ENCODE measurements at places on chromosomes 2 and 18.

DNA sequence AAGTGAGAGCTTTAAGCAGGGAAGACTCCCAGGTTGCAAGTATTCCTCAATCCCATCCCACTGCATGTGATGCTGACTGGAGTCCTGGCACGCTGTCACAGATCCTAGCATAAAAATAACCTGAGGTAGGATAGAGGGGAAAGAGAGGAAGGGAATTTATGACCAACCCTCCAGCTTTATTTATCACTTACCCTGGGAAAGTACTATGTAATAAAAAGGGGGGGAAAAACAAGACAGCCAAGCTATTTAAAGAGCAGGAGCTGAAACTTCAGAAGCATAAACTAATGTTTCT lies 122.2 kb downstream of the SLC8A1 start:
- DNase-seq, result no peak

DNA sequence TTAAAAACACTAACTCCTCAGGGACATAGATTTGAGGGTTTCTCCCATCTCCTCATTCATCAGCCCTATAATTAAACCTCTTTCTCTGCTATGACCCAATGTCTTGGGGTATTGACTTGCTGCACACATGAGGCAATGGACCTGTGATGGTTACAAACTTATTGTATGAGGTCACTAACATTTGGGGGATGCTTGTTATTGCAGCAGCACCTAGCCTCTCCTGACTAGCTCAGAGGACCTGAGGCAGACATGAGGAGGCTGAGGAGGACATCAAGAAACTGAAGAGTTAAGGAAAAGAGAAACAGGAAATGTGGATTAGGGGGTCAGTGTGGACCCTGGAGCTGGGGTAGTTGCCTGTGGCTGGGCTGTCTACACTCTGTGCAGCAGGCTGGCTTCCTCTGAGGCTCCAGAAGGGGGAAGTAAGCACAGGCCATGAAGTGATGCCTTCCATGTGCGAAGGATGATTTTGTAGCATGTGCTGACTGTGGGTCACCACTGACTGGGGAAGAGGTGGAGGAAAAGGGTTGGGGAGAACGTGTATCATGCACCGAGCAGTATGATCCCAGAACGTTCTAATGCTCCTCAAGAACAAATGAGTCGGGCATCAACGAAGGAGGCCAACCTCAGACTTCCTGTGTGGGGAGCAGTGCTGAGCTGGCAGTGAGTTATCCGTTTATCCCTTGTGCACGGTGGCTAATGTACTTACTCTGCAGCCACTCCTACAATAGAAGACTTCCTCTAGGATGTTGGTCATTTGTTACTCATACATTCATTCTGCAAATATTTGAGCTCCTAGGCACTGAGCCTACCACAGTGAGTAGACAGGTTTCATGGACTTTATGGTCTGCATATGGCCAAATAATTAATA lies 42.1 kb upstream of the RFX8 start:
- DNase-seq, result no peak

GRCh38 chr18:55577812-55578539 lies 10.0 kb downstream of the TCF4 start:
- DNase-seq, result no peak

GRCh38 chr18:3062798-3063680 lies 50.1 kb upstream of the LPIN2 start:
- peak; percentile 53 for DNase-seq

DNA sequence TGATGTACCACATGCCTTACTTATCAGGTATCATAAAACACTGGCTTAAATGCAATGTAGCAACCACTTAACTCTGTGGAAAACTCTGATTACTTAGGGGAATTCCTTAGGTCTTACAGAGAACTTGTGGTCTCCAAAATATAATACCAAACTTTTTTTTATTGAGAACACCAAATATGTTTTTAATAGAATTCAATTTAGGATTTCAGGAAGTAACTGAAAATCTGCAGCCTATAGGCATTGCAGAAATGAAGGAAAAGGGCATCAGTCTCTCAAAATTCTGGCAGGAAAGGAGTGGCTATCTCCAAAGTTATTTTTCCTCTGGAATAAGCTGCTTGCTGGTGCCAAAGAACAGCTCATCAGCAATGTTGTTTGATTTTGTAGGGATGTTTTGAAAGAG lies 105.3 kb upstream of the UGP2 start:
- DNase-seq, result no peak

DNA sequence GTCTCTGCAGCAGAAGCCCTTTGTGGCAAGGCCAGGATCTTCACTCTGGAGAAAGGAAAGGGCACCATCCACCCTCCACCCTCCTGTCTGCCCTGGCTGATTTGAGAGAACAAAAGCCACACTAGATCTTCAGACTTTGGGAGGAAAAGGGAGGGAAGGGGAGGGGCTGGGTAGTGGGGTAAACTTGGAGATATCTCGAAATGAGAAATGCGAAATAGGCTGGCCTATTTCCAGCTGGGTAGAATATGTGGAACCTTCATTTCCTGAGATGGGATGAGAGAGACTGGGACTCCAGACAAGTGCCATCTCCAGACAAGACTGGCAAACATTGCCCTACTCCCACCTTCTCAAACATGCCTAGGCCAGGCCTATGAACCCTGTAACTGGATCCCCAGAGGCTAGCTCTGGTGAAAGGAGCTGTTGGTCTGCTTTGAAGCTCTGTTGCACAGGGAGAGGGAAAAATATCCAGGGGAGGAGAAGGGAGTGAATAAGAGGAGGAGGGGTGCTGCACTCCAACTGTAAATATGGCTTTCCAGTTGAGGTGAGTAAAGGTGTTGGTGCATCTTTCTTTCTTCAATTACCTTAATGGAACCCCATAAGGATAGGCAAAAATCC lies 1.7 kb downstream of the HOXD12 start:
- no peak for DNase-seq

DNA sequence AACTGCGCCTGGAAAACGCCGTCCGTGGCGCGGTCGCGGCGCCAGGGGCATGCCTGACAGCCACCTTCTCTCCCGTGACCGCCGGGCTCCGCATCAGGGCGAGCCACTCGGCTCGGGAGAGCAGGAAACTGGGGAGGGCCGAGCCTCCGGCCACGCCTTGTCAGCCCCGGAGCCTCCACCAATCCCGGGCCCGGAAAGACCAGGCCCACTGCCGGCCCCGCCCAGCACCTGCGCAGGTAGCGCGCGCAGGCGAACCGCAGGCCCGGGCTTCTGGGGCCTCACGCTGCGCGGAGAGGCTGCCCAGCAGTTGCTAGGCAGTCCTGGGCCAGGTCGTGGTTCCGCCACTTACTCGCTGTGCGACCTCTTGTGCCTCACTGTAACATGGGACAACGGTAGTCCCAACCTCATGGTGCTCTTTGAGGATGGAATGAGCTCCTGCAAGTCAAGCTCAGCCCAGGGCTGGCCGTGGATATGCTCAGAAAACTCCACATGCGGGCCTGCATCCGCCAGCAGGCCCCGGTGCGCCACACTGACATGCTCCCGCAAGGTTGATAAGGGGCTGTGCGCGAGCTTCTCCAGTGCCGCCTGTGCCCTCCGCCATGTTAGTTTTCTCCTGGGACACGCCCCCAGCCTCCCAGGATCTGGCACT lies 97.1 kb downstream of the INHBB start:
- DNase-seq, result peak; percentile 93

DNA sequence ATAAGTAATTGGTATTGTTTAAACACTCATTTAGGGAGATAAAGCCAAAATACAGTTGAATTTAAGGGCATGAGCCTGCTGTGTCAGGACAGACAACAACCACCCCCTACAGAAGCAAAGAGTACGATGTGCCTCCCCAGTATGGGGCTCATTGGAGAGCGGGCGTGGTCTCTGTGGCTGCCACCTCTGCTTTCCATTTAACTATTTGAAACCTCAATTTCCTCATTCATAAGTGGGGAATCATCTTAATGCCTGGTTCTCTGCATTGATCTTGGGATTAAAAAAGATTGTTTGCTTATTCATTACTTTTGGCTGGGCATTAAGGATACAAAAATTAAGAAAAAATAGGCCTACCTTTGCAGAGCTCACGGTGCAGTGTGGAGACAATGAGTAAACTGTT lies 21.4 kb downstream of the KCNS3 start:
- no peak for DNase-seq

DNA sequence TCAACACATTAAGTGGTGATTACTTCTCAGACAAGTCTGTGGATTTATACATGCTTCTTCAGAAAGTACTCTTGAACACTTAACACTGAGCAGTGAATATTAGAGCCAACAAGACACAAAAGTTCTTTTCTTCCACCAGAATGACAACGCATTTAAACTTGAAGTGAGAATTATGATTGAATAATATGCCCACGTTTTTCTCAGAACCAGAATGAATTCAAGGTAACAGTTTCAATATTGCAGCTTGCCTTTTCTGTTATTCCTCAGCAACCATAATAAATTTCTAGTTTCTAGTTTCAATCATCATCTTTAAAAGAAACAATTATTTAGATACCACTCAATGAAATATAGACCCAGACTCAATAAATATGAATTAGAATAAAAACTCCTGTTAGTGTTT lies 547.0 kb downstream of the NUP35 start:
- DNase-seq, result no peak

DNA sequence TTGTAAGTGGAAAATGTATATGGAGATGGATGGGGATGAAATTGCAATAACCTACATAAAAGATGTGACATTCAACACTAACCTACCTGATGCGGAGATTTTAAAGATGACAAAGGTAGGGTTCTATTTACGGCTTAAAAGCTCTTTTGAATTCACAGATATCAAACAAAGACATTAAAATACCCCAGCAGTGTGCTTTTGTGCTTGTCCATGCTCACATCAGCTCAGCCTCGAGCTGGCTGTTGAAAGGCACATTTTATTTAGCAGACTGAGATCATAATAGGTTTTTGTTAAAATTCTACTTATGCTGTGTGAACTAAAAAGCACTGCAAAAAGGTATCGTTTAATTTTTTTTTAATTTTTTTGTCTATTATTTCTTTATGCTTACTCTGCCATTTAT lies 96.0 kb upstream of the CDCA7 start:
- no peak for DNase-seq

GRCh38 chr18:5967666-5968065 lies 72.3 kb upstream of the TMEM200C start:
- no peak for DNase-seq

- peak; percentile 5 for DNase-seq
These were observed 98.8 kb downstream of the KLF7 start for GRCh38 chr2:207066791-207067460.

DNA sequence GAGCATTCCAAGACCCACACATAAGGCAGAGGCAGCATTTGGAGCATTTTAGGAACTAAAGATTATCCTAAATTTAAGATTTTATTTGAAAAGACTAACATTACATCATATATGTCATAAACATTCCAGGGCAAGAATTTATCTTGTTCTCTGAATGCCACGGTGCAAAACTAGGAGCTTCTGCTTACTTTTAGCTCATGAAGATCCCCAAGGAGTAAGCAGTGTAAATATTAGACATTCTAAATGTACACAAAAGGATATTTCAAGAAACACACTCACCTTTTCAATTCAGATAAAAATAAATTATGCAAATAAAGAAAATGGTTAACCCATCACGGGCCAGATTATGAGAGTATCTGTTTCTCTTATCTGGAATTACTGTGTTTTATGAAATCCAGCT lies 101.7 kb upstream of the ETAA1 start:
- DNase-seq, result no peak

DNA sequence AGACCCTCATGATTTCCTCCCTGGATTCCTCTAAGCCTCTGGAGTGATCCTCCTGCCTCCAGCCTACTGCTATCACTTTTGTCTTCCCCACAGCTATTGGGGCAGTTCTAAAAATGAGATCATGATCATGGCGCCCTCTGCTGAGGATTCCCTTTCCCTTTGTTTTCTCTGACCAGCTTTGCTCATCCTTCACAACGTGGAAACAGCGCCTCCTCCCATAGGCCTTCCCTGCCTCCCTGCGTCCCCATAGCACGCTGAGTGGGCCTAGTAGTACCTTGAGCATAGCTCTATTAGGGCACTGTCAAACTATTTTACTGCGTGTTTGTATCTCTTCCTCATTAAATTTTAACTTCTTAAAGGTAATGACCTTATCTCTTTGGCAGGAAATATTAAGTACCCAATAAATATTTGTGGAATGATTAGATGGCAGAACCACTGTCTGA lies 207.0 kb upstream of the FANCL start:
- peak; percentile 93 for DNase-seq

DNA sequence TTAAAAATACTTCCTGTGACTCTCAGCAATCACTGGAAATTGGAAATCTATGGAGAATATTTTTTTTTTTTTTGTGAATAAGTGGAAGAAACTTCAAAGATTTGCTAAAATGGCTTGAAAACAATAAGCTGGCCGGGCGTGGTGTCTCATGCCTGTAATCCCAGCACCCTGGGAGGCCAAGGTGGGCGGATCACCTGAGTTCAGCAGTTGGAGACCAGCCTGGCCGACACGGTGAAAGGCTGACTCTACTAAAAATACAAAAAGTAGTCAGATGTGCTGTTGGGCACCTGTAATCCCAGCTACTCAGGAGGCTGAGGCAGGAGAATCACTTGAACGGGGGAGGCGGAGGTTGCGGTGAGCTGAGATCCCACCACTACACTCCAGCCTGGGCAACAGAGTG lies 155.5 kb upstream of the CAVIN2 start:
- peak; percentile 12 for DNase-seq

GRCh38 chr2:31235504-31235902 lies 1.6 kb downstream of the EHD3 start:
- peak; percentile 15 for DNase-seq

- no peak for DNase-seq
These were observed 97.3 kb upstream of the GCFC2 start for GRCh38 chr2:75807992-75808391.

- DNase-seq, result no peak
These were observed 215.3 kb upstream of the DSEL start for GRCh38 chr18:67731851-67732250.

DNA sequence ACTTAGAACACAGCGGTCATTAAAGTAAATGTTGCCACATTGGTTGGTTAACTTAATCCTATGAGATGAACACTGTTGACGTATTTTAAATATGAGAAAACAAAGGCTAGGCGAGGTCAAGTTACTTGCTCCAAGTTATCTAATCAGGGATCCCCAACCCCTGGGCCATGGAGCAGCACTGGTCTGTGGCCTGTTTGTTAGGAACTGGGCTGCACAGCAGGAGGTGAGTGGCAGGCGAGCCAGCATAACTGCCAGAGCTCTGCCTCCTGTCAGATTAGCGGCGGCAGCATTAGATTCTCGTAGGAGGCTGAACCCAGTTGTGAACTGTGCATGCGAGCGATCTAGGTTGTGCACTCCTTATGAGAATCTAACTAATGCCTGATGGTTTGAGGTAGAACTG lies 878.9 kb downstream of the CPS1 start:
- peak; percentile 35 for DNase-seq

GRCh38 chr2:24313744-24314632 lies 46.3 kb downstream of the ITSN2 start:
- no peak for DNase-seq

DNA sequence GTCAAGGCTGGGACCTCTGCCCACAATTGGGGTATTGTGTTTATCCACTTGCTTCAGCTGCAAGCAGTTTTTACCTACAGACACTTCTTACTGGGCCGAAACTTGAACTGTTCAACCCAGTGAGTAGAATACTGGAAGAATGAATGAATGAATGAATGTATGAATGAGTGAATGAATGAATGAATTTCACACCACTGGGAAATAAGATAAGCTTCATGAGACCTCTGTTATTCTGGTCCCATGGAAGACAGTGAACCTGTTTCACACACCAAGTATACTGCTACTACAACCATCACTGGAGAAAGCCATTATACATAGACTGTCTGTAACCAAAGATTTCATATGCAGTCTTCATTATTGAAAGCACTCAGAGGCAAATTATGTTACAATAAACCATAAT lies 295.0 kb upstream of the GULP1 start:
- no peak for DNase-seq

All from ELF-1 (cell line).